Ovary (tissue), 10 donors: ENCODE measurements at places on chromosomes 5 and 9. TPM values are rescaled to one million over a fixed set of nuclear protein-coding genes. Genes with fewer than 3 reads are reported as not detected.
A peak's percentile ranks its signal among the peaks of the same experiment; 100 is the strongest.

GRCh38 chr9:73805853-73806458 lies 654.3 kb downstream of the ANXA1 start:
- H3K4me3 ChIP-seq = no peak overlapping the region
- no peaks in the 10 kb centered on the region for H3K4me1 ChIP-seq
- H3K36me3 ChIP-seq = no peaks in the 10 kb centered on the region

DNA sequence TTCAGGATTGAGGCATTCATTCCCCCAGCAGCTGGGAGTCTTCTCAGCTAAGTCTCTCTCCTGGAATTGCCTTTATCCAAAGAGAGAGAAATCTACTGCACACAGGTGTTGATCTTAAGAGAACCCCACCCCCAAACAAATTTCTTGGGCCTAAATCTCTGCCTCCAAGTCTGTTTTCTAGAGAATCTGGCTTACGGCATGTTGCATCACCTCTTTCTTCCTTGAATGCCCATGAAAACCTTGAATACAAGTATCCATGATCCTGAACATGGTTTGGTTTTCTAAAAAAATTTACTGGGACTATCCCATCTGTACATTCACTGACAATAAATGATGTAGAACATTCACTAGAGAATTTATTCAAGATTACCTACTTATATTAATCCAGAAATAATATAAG lies 401.6 kb downstream of the PDE4D start:
- no peaks in the 10 kb centered on the region for H3K36me3 ChIP-seq
- no peak overlapping the region for H3K4me3 ChIP-seq
- no peaks in the 10 kb centered on the region for H3K27me3 ChIP-seq
- no peak for DNase-seq
- no peaks in the 10 kb centered on the region for H3K4me1 ChIP-seq

ANKRD31 gene
- total RNA-seq = 0.13 TPM

GRCh38 chr9:124174433-124174832 lies 83.3 kb upstream of the NEK6 start:
- no peaks in the 10 kb centered on the region for H3K4me1 ChIP-seq
- H3K36me3 ChIP-seq = no peaks in the 10 kb centered on the region
- H3K27ac ChIP-seq = no peak overlapping the region
- no peaks in the 10 kb centered on the region for H3K27me3 ChIP-seq
- no peak for DNase-seq
- no peak overlapping the region for H3K4me3 ChIP-seq

DNA sequence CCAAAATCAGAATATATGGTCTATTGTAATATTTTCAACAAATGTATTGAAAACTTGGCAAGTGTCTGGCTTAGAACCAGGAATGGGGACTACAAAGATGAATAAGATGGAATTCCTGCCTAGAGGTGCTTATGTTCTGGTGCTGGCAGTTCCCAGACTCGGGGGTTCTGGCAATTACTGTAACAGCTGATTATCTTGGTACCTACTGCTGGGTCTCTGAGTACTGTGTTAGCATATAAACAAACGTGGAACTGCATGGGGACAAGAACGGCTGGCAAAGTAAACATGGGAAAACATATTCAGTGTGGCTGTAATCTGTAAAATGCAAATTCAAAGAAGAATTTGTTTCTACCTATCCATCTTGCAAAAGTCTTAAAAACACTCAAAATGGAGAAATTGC lies 89.9 kb downstream of the SLC24A2 start:
- no peaks in the 10 kb centered on the region for H3K27me3 ChIP-seq
- H3K4me1 ChIP-seq = no peaks in the 10 kb centered on the region
- H3K36me3 ChIP-seq = no peaks in the 10 kb centered on the region
- no peak overlapping the region for H3K4me3 ChIP-seq

GRCh38 chr5:109707531-109707930 lies 17.8 kb downstream of the MAN2A1 start:
- H3K27ac ChIP-seq = no peak overlapping the region
- no peak for DNase-seq
- H3K4me1 ChIP-seq = no peaks in the 10 kb centered on the region
- H3K4me3 ChIP-seq = no peak overlapping the region

SLC4A9 gene
- not detected for total RNA-seq

DNA sequence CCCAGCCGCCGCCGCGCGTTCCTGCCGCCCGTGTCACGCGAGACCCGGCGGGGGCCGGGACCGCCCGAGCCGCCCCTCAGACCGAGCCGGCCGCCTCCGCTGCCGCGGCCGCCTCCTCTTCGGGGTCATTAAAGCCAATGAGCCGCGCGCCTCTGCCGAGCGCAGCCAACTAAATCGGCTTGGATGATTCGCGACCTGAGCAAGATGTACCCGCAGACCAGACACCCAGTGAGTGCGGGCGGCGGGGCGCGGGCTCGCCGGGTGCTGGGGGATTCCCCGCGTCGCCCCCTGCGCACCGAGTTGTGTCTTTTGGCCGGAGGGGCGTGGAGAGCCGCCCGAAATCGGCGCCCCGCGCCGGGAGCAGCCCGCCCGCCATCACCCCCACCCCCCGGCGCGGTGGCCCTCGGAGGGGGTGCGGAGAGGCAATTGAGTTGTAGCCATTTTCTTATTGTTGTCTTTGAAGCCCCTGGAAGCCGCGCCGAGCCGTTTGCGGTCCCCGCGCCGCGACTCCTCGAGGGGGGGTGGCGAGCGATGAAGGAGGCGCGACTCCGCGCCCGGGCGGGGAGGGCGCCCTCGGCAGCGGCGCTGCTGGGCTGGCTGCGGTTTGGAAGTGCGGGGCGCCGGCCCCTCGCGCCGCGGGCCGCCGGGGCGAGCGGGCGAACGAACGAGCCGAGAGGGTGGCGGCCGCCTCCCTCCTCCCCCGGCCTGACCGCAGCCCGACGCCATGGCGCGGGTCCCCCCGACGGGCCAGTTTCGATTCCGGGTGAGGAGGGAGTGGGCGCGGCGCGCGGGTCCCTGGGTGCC lies 1.0 kb downstream of the TLE4 start:
- peak overlapping the region; percentile 94 for H3K27ac ChIP-seq
- no peaks in the 10 kb centered on the region for H3K27me3 ChIP-seq
- no peaks in the 10 kb centered on the region for H3K36me3 ChIP-seq
- peak; percentile 71 for DNase-seq
- no peaks in the 10 kb centered on the region for H3K4me1 ChIP-seq

DNA sequence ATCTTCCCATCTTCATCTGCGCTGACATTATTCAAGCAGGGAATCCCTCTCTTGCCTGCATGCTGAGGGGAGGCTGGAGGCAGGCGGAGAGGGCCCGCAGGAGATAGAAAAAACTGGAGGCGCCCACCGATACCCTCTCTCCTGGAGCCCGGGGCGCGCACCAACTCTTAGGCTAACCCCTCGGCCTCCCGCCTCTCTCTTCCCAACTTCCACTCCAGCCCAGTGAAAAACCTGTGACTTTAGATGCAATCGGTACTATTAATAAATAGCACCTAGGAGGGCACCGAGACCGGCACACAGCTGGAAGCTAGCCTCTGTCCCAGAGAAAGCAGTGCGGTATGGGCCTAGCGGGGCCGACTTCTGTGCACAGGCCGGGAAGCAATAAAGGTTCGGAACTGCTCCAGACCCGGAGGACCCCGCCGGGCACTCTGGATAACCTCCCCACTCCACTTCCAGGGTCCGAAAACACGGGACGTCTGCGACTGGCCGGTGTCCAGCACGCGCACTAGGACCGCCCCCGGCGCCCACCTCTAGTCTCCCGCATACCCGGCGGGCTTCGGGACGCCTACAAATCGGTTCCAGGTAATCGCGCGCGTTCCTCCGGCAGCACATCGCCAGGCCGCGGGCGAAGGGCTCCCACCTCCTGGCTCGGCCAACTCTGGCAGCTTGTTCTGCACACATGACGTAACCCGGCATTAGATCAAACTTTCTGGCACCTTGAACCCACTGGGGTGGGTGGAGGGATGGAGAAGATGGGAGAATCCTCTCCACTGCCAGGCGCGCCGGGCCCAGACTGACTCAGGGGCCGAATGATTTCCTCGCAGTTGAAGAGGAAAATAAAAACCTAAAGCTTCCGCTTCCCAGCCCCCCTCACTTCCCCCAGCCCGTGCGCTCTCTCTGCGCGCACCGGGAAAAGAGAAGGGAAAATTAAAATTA lies 1.4 kb downstream of the EFNA5 start:
- peak overlapping the region; percentile 46 for H3K4me3 ChIP-seq
- no peak overlapping the region for H3K27ac ChIP-seq
- H3K4me1 ChIP-seq = no peaks in the 10 kb centered on the region
- peak; percentile 19 for DNase-seq
- H3K36me3 ChIP-seq = no peaks in the 10 kb centered on the region

- no peaks in the 10 kb centered on the region for H3K27me3 ChIP-seq
- H3K4me1 ChIP-seq = peaks cover 16% of the 10 kb centered on the region
- H3K36me3 ChIP-seq = no peaks in the 10 kb centered on the region
- H3K4me3 ChIP-seq = peak overlapping the region; percentile 57
- DNase-seq = peak; percentile 68
These were observed 11.3 kb downstream of the C9orf50 start for GRCh38 chr9:129609486-129610212.

DNA sequence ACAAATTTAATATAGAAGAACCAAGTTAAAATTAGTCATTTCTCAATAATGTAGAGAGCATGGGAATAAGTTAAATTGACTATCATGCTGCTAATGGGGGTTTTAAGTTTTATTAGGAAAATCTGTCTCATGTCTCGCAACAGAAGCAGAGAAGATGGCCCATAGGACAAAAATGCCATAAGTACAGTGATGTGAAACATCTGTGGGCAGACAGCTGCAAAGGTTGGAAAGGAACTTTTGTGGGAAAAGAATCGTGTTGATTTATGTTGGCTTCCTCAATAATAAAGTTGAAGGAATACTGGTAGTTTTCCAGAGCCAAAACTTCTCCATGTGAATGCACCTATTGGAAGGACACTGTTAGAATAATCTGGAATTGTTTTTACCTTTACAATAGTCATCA lies 44.8 kb downstream of the VCAN start:
- H3K27me3 ChIP-seq = no peaks in the 10 kb centered on the region
- no peak for DNase-seq
- H3K4me3 ChIP-seq = no peak overlapping the region
- H3K27ac ChIP-seq = no peak overlapping the region
- H3K4me1 ChIP-seq = no peaks in the 10 kb centered on the region
